ENCODE measurements at places on chromosomes 6 and 20. TPM values are rescaled to one million over a fixed set of nuclear protein-coding genes. Genes with fewer than 3 reads are reported as not detected.

DNA sequence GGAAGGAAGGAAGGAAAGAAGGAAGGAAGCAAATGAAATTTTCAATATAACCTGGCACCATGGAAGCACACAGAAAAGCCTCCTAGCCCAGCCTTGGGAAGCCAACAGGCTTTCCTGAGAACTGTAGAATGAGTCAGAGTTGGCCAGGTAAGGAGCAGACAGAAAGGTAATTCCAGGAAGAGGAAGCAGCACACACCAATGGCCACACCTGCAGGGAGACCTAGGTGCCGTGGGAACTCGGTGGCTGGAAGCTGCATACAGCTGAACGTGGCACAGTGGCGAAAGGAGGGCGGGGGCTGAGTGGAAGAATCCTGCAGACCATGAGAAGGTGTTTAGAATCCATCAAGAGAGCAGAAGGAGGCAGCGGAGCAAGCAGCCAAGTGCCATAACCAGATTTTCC lies 224.8 kb upstream of the RREB1 start:
- no peak for DNase-seq

GRCh38 chr6:119738425-119738824 lies 388.9 kb upstream of the MAN1A1 start:
- DNase-seq, result no peak

DNA sequence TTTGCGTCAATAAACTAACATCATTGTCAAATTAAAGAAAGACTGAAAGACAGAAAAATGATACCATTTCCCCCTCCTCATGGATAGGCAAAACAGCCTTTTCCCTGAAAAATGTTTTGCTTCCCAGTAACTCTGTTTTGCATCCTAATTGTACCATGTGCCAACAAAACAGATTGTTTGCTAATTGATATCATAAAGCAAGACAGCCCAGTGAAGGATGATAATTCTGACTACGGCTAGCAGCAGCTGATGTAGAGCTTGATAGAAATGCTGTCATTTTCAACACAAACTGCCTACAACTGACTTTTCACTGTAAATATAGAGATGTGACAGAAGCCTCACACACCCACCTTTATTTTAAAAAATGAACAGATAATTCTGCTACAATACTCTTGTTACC lies 1061.6 kb downstream of the HACE1 start:
- DNase-seq, result no peak

- no peak for DNase-seq
Measured at GRCh38 chr20:2799271-2799670, 1.2 kb downstream of the CPXM1 start.

GRCh38 chr6:70281923-70282311 lies 21.0 kb downstream of the COL9A1 start:
- DNase-seq, result no peak

GRM1 gene
- total RNA-seq, result not detected

BCAS1 gene
- total RNA-seq, result under 0.01 TPM

SLC16A10 gene
- not detected for total RNA-seq

DBNDD2 gene
- 11.3 TPM for total RNA-seq

Measured in fibroblast of villous mesenchyme (primary cell).